ENCODE measurements at places on chromosomes 2 and 18.
A peak's percentile ranks its signal among the peaks of the same experiment; 100 is the strongest.

- DNase-seq: no peak
Measured at GRCh38 chr2:152456262-152456661, 121.3 kb downstream of the FMNL2 start.

DNA sequence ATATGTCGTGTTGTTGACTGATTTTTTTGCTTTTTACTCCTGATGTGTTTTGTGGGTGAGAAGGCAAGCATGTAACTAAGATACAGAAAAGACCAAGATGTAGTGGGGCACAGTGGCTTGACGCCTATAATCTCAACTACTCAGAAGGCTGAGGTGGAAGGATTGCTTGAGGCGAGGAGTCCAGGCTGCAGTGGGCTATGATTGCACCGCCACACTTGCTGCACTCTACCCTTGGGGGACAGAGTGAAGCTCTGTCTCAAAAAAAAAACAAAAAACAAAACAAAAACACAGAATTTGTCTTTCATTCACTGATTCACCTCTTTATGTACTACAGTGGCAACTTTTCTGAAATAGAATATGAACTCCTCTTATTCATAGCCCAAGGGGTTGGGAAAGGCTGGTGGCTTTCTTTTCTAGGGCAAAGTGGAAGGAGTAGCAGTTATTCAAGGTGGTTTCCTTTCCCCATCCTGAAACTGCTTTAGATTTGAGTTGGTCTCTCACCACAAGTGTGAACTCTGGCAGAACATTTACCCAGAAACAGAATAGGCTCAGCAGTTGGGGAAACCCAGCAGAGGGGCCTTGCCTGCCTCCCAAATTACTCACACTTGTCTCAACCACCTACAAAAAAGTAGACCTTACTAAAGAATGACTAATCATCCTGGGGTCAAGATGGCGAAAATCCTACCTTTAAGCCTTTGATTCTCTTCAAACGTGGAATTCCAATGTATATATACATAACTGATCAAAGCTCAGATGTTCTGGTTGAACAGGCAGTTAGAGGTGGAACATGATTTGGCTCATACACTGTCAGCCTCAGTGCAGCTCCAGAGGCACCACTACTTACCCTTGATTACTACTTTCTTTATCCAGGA, 6.5 kb downstream of the TANK start:
- DNase-seq: no peak

- DNase-seq: no peak
Measured at GRCh38 chr2:37820471-37820986, 104.6 kb upstream of the RMDN2 start.

- DNase-seq: no peak
Measured at GRCh38 chr2:104616856-104617255, 237.1 kb upstream of the POU3F3 start.

DNA sequence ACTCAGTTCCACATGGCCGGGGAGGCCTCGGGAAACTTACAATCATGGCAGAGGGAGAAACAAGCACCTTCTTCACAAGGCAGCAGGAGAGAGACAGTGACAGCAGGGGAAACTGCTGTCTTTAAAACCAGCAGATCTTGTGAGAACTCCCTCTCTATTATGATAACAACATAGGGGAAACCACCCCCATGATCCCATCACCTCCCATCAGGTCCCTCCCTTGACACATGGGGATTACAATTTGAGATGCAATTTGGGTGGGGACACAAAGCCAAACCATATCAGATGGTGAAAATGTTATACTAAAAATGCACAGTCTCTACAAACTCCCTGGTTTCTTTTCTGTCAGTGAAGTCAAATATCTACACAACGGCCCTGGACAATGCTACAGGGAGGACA, 9.2 kb downstream of the TMEM18 start:
- DNase-seq: no peak

DNA sequence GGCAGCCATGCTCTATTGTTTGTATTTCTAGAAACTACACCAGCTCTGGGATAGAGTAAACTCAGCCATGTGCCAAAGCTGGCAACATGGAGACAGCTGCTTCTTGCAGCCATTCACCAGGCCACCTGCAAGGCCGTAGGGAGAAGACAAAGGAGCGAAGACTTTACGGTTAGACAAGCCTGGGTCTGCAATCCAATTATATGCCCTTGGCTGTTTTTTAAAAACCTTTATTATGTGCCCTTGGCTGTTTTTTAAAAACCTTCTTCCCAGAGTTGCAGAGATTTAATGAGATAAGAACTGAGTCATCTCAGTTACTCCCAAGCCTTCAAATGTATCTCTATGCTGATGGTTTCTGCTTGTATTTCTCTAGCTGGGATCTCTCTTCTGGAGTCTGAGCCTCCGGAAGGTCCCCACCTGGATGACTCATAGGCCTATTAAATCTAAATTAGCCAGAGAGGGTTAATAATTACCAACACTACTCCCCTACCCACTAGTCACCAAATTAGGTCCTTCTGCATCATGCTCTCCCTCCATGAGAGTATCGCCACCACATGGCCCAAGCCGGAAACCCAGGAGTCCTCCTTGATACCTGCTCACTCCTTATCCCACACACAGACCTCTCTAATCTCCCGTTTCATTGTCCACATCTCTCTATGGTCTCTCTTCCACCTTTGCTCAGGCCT, 17.5 kb upstream of the DPP4 start:
- no peak for DNase-seq

- DNase-seq: no peak
Measured at GRCh38 chr2:50641633-50642032, 390.3 kb downstream of the NRXN1 start.

GRCh38 chr2:226561962-226562361, 237.7 kb downstream of the IRS1 start:
- DNase-seq: no peak

DNA sequence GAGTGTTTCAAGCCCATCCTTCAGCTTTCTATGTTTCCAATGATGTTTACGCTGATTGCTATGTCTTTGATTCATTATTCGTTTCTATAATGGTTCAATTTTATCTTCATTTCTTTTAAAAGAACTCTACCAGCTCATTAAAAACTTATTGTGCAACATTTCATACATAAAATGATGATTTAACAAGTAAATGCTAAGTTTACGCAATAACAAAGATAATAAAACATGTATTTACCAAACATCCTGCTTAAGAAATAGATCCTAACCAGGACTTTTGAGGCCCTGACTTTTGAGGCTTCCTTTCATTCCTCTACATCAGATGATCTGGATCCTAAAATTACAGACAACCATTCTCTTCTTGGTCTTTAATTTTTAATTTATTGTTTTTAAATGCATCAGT, 86.5 kb upstream of the DLGAP1 start:
- DNase-seq: no peak

GRCh38 chr2:45567974-45568789, 42.9 kb downstream of the SRBD1 start:
- DNase-seq: no peak

DNA sequence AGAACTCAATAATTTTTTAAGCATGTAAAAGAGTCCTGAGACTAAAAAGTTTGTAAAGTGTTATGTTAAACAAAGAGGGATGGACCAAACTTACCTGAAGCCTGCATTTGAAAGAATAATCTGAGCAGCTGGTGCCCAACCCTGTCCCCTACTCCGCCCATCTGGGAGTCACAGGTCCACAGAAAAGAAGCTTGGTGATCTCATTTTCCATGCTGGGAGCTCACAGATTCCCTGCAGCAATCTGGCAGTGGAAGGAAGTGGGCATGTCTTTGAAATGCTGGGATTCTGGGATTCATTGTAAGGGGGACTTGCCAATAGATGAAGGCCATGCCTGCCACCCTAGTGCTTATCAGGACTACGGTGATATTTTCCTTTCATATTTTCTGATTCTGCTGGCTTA, 17.9 kb downstream of the CDH2 start:
- no peak for DNase-seq

DNA sequence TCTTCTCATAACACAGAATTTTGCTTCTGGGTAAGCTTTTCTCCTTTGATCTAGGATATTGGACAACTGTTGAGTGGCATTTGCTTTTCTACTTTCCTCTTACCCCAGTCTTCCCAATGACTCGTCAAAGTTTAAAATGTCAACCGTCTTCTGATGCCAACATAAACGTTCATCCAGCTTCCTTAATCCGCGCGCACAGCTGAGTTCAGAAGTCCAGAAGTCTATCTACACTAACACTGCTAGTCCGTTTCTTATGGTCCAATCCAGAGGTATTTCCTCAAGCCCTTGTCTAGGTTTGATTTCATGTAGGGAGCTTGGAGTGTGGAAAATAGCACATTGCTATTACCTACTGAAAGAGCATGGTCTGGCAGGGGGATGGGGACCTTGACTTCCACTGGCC, 48.7 kb downstream of the MFSD6 start:
- no peak for DNase-seq

GRCh38 chr2:181837563-181837962, 54.0 kb upstream of the ITPRID2 start:
- no peak for DNase-seq

DNA sequence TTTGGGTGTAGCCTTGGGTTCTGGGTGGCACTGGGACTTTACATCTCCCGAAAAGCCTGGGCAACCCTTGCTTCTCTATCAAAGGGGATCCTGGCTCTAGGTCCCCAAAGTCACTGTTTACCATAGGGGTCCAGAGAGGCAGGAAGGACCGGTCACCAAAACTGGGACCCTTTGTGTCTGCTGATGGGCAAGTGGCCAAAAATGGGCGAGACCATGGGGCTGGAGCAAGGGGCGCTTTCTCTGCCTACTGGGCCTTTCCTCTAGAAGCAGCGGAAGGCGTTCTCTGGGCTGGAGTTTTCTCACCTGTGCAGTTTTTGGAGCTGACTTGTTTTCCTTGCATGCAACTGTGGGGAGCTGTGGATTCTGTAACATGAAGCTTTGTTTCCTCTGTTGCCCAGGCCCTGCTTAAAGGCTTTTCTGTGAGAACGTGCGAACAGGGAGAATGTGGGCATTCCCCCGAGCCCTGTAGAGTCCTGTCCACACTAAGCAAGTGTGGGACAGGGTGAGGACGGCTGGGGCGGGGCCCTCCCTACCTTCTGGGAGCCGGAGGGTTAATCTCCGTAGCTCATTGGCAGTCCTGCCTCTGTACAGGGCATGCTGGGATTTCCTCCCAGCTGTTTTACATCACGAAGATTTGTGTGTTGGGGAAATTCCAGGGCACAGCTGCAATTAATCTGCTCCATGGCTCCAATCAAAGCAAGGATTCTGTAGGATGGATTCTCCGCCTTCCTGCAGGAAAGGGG, 50.2 kb downstream of the TGOLN2 start:
- no peak for DNase-seq

DNA sequence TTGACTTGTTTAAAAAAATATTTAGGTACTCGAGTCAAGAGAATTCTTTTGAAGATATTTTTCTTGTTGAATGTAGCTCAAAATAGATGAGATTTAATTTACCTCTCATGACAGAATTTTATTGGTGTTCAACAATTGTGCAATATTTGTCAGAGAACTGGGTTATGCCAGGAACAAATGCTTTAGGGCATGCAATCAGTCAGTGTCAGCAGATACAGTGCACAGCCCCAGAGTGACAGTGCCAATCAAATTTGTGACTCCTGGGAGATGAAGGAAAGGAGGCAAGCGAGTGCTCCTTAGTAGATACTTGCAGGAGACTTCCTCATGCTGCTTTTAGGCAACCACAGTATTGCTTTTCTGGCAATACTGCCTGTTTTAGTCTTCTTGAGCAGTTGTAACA, 81.2 kb upstream of the DSEL start:
- DNase-seq: no peak

DNA sequence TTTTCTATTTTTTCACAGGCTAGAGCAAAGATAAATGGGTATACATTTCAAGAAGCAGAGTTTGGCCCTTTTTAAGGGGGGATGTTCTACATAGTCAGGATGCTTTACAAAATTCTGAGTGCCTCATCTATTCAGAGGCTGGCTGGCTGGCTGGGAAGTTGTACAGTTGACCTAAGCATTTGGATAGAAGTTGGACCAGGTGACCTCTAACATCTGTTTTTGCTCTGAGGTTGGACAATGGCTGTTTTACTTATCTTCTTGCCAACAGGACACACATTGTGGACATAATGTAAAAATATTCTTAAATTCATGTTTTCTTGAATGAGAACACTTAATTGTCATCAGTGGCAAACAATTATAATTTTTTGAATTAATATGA, 205.4 kb downstream of the PTPRM start:
- no peak for DNase-seq

GRCh38 chr2:152349416-152349815, 14.4 kb downstream of the FMNL2 start:
- peak; percentile 89 for DNase-seq

- no peak for DNase-seq
Measured at GRCh38 chr2:152454960-152455359, 120.0 kb downstream of the FMNL2 start.

DNA sequence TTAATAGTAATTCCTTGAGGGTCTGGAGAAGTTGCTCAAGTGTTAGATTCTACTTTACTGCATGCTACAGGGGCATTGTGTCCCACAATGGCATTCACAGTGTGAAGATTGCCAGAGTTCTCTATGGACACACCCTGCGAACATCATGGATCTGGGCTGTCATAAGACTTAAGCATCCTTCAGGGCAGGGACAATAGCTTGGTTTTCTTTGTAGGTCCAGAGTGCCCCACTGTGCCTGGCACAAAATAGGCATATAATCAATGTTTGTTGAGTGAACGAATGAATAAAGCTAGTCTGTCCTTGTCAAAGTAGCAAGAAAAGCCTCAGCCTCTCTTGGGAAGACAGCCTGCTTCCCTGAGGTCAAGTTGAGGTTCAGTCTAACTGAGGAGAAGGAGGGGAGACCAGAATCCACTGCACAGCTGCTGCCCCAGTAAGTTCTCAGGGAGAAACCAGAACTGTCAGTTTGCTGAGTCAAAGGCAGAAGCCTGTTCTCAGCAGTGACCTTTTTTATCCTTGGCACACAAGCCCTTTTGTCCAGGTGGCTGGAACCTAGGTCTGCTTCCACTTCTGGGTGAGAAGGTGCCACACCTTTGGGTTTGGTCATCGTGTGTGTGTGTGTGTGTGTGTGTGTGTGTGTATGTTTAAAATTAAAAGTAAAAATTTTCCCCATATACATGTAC, 15.0 kb downstream of the INPP4A start:
- no peak for DNase-seq

DNA sequence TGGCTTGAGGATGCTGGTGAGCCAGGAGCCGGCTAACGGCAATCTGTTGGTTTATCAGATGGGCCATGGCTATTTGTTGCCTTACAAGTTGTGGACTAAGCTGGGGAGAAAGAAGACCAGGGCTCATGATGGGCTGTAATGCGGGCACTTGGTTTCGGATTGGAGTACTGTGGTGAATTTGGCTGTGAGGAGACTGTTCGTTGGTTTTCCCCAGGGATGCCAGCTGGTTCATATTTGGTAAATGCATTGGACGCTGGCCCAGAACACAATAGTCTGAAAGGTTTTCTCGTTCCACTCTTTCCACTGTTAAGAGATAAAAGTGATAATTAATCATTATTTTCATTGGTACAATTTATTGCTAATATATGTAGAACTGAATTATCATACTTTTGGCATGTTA, 108.9 kb downstream of the SATB2 start:
- DNase-seq: no peak

GRCh38 chr2:173669271-173669853, 295.8 kb downstream of the SP3 start:
- no peak for DNase-seq

GRCh38 chr2:64447317-64448040, 6.5 kb upstream of the LGALSL start:
- no peak for DNase-seq

- DNase-seq: no peak
Measured at GRCh38 chr18:37393945-37394609, 171.5 kb downstream of the CELF4 start.

GRCh38 chr2:122966461-122966860, 1058.6 kb upstream of the CNTNAP5 start:
- DNase-seq: no peak
